ENCODE measurements at places on chromosomes 2 and 18.

DNA sequence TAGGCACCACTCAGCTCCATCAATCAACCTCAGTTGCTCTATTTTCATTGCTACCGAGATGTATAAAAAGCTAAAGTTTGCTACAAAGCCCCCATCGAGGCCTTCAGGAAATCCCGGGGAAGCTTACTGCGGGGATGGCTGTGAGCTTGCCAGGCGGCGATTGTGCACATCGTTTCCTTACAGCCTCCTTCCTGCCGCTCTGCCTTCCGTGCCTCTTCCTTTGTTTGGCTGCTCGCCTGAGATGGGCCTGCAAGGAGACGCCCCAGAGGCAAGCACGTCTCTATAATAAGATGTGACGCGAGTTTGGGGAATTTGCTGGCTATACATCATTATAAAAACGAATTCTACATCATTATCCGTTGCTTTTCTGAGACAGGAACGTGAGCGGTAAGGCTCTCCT is 41.6 kb downstream of the DHRS9 start:
- no peak for DNase-seq

DNA sequence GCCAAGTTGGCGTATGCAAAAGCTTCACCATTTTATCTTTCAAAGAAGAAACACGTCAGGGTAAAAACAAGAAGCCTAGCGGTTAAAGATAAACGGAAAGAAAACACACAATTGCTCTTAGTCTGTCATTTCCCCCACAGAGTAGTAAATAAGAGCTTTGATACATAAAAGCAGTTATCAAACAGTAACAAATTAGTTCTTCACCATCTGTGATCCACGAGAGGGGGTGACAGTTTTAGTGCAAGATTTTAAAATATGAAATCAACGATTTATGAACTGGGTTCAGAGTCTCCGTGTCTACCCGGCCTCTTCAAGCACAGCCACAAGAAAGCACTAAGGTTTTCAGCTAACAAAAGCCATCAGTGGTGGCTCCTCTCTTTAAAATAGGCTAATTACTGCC is 703.9 kb upstream of the ID2 start:
- no peak for DNase-seq

DNA sequence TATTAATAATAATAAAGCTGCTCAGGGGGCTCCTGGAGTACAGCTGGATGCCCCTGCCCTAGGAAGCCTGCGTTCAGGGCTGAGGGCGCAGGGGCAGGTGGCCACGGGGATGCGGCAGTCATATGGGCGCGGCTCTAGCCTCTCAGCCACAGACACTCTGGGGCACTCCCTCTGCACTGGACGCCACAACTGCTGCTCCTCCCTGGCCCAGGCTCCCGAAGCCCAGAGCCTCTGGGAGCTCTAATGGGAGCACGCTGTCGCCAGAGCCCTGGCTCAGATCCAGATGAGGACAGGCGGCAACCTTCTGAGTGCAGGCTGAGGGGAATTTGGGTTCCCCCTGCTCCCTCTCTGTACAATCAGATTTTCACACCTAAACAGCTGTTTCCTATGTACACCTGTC is 93.6 kb downstream of the MTCL1 start:
- DNase-seq, result no peak

- no peak for DNase-seq
Observed at GRCh38 chr2:25623361-25623760, 50.0 kb downstream of the DTNB start.

GRCh38 chr18:50721451-50722120 is 98.2 kb downstream of the MRO start:
- DNase-seq, result no peak

- no peak for DNase-seq
Observed at GRCh38 chr18:12455496-12455895, 47.8 kb downstream of the PRELID3A start.

All from NCI-H2081 treated with DMSO at 0.1 percent for 48 hours (cell line).